ENCODE measurements at places on chromosomes 5 and 9. TPM values are rescaled to one million over a fixed set of nuclear protein-coding genes. Genes with fewer than 3 reads are reported as not detected.
A peak's percentile ranks its signal among the peaks of the same experiment; 100 is the strongest.

- no peak for DNase-seq
These were observed 10.7 kb downstream of the IFNA5 start for GRCh38 chr9:21294364-21294774.

DNA sequence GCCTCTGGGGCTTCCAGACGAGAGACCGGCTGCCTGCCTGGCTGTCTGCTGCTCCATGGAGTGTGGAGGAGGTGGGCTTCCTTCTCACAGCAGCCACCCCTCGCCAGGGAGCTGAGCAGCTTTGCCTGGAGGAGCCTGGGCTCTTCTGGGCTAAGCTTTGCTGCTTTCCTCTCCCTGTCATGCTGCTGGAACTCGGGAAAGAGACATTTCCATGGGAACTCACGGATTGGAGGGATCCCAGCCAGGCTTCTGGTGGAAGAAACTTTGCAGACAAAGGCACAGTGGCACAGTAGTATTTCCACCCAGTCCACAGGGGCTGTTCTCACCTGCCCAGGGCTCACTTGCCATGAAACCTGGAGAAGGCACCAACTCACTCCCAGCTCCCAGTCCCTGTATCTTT lies 5.6 kb upstream of the NTNG2 start:
- no peak for DNase-seq

Gene RNF130
- 5.4 TPM for total RNA-seq

DNA sequence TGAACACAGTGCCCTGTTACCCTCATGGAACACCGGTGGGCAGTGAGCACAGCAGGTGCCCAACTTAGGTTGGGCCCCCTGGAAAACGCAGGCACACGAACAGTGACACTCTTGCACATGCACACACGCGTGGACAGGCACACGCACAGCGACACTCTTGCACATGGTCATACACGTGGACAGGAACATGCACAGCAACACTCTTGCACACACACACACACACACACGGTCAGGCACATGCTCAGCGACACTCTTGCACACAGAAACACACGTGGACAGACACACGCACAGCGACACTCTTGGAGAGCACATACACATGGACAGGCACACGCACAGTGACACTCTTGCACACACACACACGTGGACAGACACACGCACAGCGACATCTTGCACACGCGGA lies 559.4 kb upstream of the ADAMTS16 start:
- no peak for DNase-seq

GRCh38 chr9:100087218-100087617 lies 11.6 kb downstream of the ERP44 start:
- peak; percentile 44 for DNase-seq

DNA sequence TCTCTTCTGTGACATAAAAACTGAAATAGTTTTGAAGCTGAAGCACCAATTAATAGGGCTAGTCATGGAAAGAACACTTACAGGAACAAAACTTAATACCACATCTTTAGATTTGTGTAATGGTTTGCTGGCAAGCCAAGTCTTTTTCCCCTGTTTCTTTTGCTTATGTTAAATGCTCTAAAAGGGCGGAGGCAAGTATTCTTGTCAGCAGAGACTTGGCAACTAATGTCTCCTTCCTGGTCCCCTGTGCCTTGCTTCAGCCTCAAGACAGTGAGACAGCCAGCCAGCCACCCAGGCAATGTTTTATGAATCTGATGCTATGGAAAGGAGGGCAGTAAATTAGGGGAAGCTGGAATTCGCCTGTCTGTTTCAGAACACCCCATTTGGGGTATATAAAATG lies 45.7 kb downstream of the PRRC1 start:
- no peak for DNase-seq

DNA sequence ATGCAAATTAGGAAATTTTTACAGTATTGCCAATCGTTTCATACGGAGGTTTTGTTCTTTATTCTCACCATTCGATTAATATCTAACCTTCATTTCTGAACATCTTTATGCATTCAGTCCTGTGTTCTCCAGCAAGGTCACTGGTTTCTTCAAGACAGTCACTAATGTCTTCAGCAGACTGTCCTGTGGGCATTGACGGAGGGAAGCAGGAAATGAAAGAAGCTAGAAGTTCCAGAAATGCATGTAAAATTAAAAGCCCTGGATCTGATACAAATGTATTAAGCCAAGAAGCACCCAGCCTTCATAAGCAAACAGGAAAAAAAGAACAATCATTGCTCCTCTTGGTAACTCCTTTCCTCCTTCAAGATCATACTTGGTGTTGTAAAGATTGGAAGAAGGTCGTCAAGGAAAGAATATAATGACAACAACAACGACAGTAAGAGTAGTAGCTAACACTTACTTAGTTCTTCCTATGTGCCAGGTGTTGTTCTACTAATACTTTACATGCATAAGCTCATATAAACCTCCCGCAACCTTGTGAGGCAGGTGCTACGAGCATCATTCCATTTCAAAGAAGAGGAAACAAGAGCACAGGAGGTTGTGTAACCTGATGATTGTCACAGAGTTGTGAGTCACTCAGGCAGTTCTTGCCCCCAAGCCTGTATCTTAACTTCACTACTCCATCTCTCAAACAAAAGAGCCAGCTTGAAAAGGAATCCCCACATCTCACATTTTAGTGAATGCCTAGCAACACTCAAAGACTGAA lies 59.9 kb upstream of the CER1 start:
- DNase-seq: no peak

- no peak for DNase-seq
These were observed 84.1 kb downstream of the SNX18 start for GRCh38 chr5:54601411-54602230.

- no peak for DNase-seq
These were observed 305.0 kb downstream of the MRPS30 start for GRCh38 chr5:45113726-45114125.

DNA sequence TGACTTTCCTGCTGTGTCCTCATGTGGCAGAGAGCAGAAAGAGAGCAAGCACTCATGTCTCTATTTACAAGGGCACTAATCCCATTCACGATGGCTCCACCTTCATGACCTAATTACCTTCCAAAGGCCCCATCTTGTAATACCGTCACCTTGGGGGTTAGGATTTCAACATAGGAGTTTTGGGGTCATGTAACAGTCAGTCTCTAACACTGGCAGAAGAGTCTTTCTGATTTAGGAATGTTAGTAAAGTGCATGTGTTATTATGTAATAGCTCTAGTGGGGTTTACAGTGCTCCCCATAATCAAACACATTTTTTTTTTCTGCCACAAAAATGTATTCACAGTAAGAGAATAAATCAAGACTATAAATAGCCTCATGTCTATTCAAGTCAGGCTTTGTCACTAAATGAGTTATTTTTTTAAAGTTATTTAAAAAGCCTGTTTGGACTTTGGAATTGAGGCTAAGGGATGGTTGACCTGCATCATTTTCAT lies 19.1 kb downstream of the GALNT10 start:
- DNase-seq: no peak

Gene RANBP17
- not detected for total RNA-seq

DNA sequence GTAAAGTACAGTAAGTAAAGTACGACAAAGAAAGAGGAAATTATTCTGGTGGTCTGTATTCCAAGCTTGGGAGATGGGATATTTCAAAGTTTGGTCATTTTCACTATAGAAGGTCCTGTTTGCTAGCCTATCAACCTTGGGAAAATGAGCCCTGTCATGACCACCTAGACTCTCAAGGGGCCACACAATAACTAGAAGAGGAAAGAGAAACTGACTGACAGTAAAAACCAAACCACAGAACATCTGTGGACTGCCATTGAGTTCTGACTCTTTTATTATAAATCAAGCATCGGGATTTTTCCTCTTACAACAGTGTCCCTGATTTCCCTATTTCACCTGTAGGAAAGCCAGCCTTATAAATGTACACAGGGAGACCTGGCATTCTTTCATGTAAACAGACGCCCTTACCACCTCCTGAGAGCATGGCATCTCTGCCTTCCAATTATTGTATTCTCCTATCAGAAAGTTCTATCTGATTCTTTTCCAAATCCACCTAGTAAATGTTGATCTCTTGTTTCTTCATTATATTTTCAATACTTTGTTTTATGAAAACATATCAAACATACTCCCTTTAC lies 80.0 kb downstream of the ZNF622 start:
- DNase-seq: no peak

- DNase-seq: no peak
These were observed 58.2 kb upstream of the DPYSL3 start for GRCh38 chr5:147567917-147568598.

DNA sequence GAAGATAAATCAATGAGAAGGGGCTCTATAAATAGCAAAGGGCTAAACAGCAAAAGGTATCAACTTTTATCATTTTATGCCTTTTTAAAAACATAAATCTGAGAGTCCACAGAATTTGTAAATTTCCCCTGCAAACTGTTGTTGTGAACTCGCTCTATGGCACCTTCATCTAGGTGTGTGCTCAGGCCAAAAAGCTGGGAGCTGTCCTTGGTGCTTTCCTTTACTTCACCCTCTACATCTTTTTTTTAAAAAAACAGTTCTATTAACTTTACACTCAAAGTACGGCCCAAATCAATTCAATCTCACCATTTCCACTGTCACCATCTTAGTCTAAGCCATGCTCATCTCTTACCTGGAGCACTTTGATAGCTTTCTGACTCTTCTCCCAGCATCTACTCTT lies 108.2 kb upstream of the GPR151 start:
- no peak for DNase-seq

Gene SMC2
- 68.8 TPM for total RNA-seq

Gene ORM2
- total RNA-seq: not detected

DNA sequence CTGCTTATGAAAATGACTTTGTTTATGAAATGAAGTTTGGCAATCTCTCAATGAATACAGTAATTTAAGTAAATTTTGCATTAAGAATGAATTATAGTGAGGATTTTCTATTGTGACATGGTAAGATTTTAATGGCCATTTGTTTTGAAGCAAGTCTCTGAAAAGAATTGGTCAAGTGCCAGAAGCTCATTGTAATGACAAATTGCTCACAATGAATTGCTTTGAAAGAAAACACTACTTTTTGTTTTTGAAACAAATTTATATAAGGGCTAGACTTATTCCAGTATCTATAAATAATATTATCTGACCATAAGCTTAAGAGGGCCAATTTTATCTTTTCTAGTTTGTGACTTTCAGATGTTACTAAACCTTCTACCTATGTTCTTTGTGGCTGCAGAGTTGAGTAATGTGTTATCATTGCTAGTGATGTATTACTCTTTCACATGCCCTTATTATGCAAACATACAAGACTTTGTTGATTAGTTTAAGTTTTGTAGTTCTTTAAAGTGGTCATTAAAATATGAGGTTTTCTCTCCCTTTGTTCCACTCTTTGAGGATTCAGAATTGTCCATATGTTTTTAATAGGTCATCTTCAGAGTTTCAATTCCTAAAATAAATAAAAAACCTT lies 93.0 kb upstream of the ZNF608 start:
- DNase-seq: no peak

Gene TMEFF1
- 0.49 TPM for total RNA-seq

DNA sequence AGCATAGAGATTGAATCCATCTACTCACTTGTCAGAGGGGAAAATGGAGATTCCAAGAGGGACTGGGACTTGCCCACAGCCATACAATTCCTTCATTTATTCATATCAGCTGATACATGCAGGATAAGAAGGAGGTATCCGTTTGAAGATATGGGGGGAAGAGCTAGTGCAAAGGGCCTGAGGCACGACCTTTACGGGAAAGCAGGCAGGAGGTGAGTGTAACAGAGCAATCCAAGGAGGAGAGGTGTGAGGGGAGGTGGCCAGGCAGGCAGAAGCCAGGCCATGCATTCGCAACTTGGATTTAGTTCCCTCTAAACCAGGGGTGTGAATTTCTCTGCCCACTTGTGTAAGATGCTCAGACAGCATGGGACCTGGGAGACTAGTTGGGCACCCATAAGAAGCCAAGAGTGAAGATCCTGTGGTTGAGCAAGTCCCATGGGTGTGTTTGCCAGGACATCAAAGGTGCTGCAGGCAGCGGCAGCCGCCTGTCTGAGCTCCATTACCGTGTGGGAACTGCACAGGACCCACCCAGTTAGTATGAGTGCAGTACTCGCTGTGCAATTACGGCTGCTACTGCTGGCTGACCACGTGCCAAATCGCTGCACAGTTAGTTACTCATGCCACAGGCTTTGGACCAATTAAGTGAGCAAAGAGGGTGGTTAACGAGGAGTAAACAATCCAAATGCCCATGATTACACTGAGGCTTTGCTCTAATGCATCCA lies 31.4 kb upstream of the FAT2 start:
- DNase-seq: no peak

- peak; percentile 61 for DNase-seq
These were observed 186.2 kb downstream of the FANCC start for GRCh38 chr9:95131023-95131943.

- no peak for DNase-seq
These were observed 18.7 kb upstream of the CARNMT1 start for GRCh38 chr9:75046725-75047345.

- no peak for DNase-seq
These were observed 142.4 kb downstream of the ST8SIA4 start for GRCh38 chr5:100760688-100761087.
